ENCODE measurements at places on chromosomes 6 and 20. TPM values are rescaled to one million over a fixed set of nuclear protein-coding genes. Genes with fewer than 3 reads are reported as not detected.

DNA sequence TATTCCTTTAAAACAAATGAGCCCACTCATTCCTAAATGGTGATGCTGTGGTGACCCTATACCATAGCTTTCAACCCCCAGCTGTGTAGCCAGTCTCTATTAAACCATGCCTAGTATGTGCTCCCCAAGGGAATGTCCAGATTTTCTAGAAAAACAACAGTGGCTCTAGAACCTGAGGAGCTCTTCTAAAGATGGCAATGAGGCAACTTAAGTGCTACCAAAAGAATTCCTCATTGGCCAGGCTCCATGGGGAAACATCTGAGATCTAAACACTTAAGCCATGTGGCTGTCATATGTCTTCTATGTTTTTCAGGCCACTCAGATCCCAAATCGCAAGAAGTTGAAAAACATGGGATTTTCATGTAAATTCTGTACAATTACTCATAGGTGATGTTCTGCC, 191.0 kb downstream of the TPBG start:
- no peaks in the 10 kb centered on the region for H3K36me3 ChIP-seq
- no peak overlapping the region for H3K4me3 ChIP-seq
- no peaks in the 10 kb centered on the region for H3K4me1 ChIP-seq
- no peak overlapping the region for H3K27ac ChIP-seq
- no peaks in the 10 kb centered on the region for H3K27me3 ChIP-seq

DNA sequence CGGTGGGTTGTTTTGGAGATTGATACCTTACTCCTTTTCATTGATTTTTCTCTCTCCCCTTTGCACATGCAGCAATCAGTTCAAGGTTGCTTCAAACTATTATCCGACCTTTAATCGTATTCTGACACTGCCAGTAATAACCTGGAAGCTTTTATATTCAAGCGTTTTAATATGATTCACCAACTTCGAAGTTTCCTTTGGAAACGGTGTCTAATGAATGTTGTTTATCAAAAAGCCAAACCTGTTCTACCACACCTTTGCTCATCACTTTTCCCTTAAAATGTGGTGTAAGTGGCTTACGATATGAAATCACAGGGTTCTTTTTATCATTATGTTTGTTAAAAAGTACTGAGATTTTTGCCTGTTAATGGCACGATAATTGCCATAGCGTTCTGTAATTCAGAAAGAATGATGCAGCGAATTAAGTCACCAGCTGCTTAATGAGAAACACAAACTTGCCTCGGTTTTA, 660 bp downstream of the STXBP5 start:
- H3K27ac ChIP-seq: peak overlapping the region; percentile 97
- peak overlapping the region; percentile 96 for H3K4me3 ChIP-seq
- H3K36me3 ChIP-seq: no peaks in the 10 kb centered on the region
- H3K4me1 ChIP-seq: peaks cover 21% of the 10 kb centered on the region
- no peaks in the 10 kb centered on the region for H3K27me3 ChIP-seq

GRCh38 chr6:127176146-127176545, 57.7 kb downstream of the RSPO3 start:
- no peaks in the 10 kb centered on the region for H3K4me1 ChIP-seq
- no peak overlapping the region for H3K27ac ChIP-seq
- H3K27me3 ChIP-seq: no peaks in the 10 kb centered on the region
- DNase-seq: no peak

The GPX5 gene
- not detected for total RNA-seq

GRCh38 chr20:10826111-10826510, 152.3 kb upstream of the JAG1 start:
- no peak overlapping the region for H3K27ac ChIP-seq
- H3K4me1 ChIP-seq: no peaks in the 10 kb centered on the region
- no peaks in the 10 kb centered on the region for H3K36me3 ChIP-seq
- H3K4me3 ChIP-seq: no peak overlapping the region

The MATN4 gene
- total RNA-seq: 0.27 TPM

The NKAPL gene
- total RNA-seq: 0.49 TPM

Measured in thoracic aorta (tissue), 2 donors.